Mucosa of gallbladder (tissue), 1 donor: ENCODE measurements at places on chromosomes 11 and 22. TPM values are rescaled to one million over a fixed set of nuclear protein-coding genes. Genes with fewer than 3 reads are reported as not detected.
A peak's percentile ranks its signal among the peaks of the same experiment; 100 is the strongest.

Gene PGA5
- not detected for total RNA-seq

Gene RBM4
- 119 TPM for total RNA-seq

Gene METTL15
- total RNA-seq: 11.4 TPM

Gene OR8B3
- not detected for total RNA-seq

Gene VSIG10L2
- not detected for total RNA-seq

Gene INCENP
- 22.8 TPM for total RNA-seq

Gene BIRC3
- total RNA-seq: 20.2 TPM

Gene LRRC55
- total RNA-seq: 0.09 TPM

Gene RRAS2
- 27.6 TPM for total RNA-seq

Gene OR56A1
- total RNA-seq: 0.03 TPM

DNA sequence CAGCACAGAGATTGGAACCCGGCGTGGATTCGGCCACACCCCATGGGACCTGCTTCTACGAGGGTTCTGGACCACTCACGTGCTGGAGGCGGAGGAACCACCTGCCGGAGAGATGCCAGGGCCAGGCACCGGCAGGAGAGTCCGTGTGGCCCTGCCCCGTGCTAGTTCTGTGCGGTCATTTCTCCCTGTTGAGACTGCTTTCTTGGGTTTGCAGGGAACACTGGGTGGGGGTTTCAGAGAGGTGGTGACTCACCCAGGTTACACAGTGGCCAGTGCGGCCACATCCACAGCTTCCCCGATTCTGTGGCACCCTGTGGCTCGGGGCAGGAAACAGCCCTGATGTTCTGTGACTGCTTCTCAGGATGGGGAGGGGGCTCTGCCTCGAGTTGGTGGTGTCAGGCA, 3.6 kb upstream of the PHLDA2 start:
- no peak for DNase-seq

DNA sequence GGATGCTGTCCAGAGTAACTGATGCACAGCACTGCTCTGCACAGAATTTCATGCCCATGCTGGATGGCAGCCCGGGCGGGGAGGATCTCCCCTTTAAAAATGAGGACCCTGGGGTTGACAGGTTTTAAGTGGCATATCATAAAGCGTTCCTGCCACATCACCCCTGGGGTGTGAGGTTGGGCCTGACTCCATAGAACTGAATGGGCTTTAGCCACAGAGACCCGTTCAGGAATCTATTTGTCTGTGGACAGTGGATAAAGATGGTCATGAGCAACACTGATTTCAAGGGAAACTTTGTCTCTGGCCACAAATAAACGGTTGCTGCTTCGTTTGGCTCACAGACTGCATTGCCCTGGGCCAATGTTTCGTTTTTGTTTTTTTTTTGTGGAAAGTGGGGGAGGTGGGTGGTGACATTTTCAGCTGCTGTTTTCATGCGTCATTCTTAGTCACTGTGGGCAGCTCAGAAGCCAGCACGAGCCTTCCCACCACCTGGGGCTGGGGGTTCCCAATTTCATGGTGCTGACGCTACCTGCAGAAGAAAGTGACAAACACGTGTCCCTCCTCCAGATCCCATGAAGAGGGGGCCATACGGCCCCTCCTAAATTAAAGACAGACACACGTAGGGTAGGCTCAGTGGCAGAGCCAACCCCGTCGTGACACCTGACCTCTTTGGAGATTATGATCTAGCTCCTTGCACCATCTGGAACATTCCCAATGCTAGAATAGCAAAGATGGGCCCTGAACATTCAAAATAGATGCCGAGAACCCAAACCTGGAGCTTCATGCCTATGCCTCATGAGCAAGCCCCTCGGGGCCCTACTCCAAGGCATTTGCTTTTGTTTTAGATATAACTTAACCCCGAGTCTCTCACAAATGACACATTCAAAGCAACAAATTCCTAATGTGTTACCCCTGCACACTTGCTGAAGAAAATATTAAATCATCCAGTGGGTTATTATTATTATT, 54.8 kb upstream of the PHF21B start:
- no peak for DNase-seq

- DNase-seq: no peak
Observed at GRCh38 chr11:93694557-93694956, 33.1 kb downstream of the CEP295 start.

GRCh38 chr11:4916581-4916980, 2.6 kb downstream of the OR51G2 start:
- no peak for DNase-seq

DNA sequence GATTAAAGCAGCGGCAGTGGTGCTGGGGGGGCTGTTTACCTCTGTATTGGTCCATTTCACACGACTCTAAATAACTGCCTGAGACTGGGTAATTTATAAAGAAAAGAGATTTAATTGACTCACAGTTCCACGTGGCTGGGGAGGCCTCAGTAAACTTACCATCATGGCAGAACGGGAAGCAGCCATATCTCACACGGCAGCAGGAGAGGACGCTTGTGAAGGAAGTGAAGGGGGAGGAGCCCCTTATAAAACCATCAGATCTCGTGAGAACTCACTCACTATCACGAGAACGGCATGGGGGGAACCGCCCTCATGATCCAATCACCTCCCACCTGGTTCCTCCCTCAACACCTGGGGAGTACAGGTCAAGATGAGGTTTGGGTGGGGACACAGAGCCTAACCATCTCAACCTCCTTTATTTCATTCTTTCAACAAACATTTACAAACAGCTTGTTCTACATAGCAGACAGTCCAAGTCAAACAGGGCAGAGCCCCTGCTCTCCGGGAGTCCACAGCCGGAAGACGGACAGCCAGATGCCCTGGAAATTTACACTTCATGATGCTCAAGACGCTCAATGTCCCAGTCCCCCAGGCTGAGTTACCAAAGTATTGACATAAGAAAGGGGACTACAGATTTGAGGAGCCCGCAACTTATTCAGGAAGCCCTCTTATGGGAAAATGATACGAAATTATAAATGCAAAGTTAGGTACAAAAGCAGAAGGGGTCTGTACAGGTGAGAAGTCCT, 26.3 kb upstream of the HMGXB4 start:
- DNase-seq: no peak

DNA sequence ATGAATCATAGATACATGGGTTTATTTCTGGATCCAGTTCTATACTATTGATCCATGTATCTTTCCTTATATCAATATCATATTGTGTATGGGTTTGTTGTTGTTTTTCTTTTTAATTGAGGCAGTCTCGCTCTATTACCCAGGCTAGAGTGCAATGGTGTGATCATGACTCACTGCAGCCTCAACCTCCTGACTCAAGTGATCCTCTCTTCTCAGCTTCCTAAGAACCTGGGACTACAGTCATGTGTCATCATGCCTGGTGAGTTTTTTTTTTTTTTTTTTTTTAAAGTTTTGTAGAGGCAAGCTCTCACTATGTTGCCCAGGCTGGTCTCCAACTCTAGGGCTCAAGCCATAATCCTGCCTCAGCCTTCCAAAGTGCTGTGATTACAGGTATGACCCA, 1589.4 kb upstream of the TENM4 start:
- DNase-seq: no peak

GRCh38 chr11:115924744-115925567, 420.7 kb upstream of the CADM1 start:
- no peak for DNase-seq

DNA sequence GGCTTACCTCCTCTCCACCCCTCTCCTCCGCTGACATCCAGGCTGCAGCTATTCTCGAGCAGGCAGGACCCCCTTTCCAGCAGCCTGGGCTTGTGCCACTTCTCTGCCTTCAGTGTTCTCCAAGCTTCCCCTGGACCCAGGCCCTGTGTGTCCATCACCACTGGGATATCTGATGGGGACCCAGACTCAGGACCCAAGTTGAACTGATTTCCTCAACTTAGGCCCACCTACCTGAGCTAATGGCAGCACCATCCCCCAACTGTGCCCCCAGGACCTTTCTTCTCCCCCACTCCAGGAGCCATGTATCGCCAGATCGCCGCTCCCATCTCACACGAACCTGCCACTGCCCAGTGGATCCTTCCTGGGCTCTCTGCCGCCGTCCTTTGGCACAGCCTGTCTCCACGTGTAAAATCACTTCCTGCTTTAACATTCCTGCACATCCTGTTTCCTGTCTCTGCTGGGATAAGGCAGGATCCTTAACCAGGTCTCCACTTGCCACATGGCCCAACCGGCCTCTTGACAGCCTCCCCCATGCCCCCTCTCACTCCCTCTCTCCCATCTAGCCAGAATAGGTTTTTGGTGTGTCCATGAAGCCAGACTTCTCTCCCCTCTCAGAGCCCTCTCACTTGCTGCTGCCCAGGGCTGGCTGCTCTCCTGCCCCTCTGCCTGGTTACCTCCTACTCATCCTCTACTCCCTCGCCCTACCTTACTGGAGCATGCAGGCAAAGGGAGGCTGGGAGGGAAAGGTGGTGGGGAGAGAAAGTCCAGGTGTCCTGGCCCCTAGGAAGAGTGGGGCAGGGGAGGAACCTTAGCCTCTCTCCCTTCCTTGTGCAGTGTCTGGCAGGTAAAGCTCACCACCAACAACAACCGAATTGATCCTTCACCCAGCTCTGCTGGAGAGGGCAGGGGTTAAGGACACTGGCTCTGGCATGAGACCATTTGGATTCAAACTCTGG, 9.4 kb downstream of the SPATA19 start:
- no peak for DNase-seq

- DNase-seq: no peak
Observed at GRCh38 chr11:10401256-10401655, 53.8 kb upstream of the AMPD3 start.

- DNase-seq: no peak
Observed at GRCh38 chr22:37002633-37003032, 16.6 kb downstream of the TST start.

GRCh38 chr11:109864834-109865547, 228.2 kb upstream of the ZC3H12C start:
- no peak for DNase-seq

DNA sequence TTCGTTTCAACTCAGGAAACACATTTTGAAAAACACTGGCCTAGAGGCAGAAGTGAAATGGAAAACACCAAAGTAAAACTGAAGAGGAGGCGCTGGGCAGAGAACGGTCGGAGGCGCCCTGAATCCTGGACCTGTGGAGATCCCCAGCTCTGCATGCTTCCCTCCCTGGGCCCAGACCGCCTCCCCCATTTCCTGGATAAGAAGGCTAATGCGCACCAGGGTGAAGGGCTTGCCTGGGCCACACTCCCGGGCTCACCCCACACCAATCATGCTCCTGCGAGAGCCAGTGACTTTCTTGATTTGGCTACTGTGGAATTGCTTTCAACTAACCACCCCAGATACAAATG, 167.1 kb downstream of the CRYBB2 start:
- DNase-seq: no peak

DNA sequence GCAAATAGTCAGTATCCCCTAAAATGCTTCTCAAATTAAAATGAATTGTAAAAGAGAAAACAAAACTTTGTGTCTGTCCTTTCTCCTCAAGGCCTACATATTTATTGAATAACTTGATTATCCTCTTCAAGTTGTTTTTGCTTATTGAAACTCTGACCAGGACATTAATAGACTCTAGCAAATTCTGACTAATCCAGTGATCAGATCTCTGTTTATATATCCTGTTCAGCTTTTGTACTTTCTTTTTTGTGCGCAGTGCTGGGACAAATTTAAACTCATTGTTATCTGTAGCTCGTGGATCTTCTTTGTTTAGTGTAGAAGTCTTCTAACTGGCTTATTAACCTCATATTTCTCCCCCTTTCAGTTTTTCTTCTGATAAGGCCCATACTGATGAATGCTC, 139.9 kb upstream of the SORL1-AS1 start:
- no peak for DNase-seq

DNA sequence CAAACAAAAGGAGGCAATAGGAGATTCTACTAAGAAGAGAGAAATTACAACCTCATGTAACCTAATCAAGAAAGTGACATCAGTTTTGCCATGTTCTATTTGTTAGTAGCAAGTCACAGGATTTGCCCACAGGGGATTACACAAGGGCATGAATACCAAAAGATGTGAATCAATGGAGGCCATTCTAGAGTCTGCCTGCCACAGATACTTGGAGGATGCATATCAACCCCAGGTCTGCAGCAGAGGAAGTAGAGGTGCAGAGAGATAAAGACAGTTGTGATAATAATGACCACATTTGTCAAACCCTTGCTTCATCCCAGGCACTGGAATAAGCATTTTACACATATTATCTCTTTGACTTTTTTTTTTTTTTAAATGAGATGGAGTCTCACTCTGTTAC, 2.4 kb upstream of the ASCC2 start:
- DNase-seq: no peak

DNA sequence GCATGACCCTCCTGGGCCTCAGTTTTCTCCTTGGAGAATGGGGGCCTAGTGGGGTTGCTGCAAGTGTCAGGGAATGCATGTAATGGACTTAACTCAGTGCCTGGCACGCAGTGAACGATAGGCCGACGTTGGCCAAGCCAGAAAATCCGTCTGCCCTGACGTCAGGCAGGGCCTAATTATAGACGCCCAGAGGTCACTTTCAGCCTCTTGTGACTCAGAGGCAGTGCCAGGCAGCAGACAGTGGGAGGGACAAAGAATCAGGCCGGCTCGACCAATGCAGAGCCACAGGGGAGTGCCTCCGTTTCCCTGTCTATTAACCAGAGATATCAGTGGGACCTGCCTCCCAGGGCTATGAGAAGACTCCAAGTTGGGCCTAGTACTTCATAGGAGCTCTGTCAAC, 115.0 kb downstream of the MN1 start:
- DNase-seq: peak; percentile 92
